ENCODE measurements at places on chromosomes 2 and 18. TPM values are rescaled to one million over a fixed set of nuclear protein-coding genes. Genes with fewer than 3 reads are reported as not detected.

The BIN1 gene
- 105 TPM for total RNA-seq

The LCT gene
- total RNA-seq, result 0.56 TPM

The ZSWIM2 gene
- total RNA-seq, result not detected

The MYOM1 gene
- 1.6 TPM for total RNA-seq

The L3MBTL4 gene
- not detected for total RNA-seq

The TWSG1 gene
- total RNA-seq, result 11.2 TPM

The GKN2 gene
- not detected for total RNA-seq

The VSNL1 gene
- not detected for total RNA-seq

The IL37 gene
- total RNA-seq, result not detected

The WDSUB1 gene
- total RNA-seq, result 5.1 TPM

The OSR1 gene
- not detected for total RNA-seq

The CROCC2 gene
- total RNA-seq, result not detected

The IL1RL1 gene
- total RNA-seq, result 0.41 TPM

The MATN3 gene
- total RNA-seq, result not detected
